ENCODE measurements at places on chromosomes 13 and 19.
A peak's percentile ranks its signal among the peaks of the same experiment; 100 is the strongest.

- DNase-seq, result no peak
Observed at GRCh38 chr13:112448621-112449544, 72.7 kb downstream of the SPACA7 start.

DNA sequence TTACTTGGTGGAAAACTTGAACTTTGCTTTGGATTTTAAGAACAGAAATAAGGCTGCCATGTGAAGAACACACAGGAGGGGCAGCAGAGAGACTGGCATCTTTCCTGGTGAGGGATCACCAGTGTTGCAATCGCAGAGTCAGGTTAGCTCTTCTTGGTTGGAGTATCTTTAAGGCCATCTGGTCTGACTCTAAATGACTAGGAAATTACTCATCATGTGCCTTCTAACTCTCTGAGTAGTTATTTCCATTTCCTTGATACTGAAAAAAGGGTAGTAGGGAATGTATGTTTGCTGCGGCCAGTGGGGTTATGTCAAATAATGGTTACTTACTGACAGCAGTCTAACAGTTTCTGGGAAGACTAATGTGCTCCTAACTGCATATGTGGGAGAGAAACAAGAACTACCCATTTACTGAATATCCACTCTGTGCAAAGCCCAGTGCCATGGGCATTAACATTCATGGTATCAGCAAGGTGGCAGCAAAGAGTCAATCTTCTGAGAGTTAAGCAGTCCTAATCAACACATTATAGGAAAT, 122.1 kb downstream of the COG6 start:
- DNase-seq, result no peak

GRCh38 chr13:59607780-59608233, 555.9 kb downstream of the DIAPH3 start:
- DNase-seq, result no peak

DNA sequence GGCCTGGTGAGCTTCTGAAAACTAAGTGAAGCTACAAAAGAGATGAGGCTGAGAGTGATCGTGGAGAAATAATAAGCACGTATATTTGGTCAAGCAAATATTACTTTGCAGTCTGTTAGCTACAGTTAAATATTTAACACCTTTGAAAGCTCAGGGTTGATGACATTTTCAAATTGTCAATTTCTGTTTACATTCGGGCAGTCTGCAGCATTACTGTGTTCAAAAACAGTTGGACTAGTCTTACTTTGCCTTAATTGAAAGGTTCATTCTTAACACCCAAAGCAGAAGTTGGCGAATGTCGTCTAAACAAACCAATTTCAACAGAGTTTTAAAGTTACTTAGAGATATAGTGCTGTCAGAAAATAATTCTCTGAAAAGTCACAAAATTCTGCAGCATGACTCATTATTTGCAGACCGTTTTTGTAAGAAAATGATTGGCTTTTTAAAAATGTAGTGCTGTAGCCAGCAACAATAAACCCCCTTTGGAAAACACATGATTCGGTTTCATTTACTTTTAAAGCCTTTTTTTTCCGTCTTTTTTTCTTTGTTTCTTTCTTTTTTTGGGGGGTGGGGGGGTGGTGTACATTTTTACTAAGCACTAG, 549.0 kb downstream of the GPC6 start:
- no peak for DNase-seq

GRCh38 chr13:44680746-44681355, 104.7 kb upstream of the TSC22D1 start:
- no peak for DNase-seq

DNA sequence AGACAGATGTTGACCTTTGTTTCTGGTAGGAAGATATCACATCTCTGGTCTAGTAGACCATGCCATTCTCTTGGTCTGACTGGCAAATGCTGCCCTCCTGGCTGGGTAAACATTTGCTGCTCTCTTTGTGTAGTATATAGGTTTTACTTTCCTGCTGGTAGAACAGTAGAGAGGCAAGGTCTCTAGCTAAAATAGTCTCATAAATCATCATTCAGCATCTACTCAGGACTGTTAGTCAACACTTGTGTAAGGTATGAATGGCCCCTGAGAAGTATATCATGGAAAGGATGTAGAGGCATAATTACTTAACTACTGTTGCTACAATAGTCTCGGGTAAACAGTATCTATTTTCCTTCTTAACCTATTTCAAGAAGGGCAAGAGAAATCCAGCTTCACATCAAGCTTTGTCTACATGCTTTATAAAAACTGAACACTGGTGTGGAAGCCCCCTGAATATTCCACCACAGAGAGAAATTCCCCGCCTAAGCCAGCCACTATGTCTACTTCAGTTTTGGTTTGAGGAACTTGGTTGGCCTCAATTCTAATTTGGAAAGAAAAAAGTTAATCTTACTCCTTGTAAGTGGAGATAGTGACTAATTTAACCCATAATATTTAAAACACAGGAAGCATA, 18.4 kb upstream of the MYCBP2 start:
- DNase-seq, result no peak

DNA sequence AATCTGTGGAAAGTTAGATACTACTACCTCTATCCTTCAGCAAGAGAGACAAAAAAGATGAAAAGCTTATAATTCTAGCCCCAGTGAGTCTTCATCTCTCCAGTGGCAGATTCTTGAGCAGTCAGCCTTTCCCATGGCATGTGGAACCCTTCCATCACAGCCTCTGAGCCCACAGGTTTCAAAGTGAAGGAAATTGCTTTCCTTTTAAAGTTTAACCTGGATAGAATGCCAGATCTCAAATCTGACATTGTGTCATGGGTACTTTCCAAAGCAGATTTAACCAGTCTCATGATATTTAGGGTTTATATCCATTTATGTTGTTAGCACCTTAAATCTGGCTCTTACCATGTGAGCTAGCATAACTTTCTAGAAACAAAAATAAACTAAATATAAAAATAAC, 39.3 kb downstream of the POLR1D start:
- DNase-seq, result no peak

- no peak for DNase-seq
Observed at GRCh38 chr13:65499256-65499655, 1730.9 kb downstream of the PCDH9 start.

DNA sequence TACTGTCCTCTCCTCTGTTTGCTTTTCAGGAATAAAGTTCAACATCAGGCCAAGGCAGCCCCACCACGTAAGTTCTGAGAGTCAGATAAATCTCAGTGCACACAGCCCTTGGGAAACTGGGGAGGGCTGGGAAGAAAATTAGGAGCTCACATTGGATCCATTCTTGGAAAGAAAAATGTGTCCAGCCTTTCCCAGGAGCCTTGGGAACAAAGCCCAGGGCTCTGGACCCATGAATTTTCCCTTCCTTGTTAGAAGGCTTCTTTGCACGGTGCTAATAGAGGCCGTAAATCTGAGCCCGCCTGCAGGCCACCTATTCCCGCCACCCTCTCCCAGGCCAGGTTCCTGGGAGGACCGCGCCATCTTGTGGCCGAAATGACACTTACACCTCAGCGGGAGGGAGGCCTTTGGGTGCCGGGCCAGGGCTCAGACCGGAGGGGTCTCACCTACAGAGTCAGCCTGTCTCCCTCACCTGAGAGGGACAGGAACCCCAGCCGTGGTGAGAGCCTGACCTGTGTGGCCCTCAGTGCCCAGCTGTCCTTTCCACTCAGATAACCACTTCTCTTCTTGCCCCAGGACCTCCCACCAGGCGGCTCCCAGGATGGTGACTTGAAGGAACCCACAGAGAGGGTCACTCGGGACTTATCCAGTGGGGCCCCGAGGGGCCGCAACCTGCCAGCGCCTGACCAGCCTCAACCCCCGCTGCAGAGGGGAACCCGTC, 25.1 kb upstream of the KCTD15 start:
- peak; percentile 20 for DNase-seq

- no peak for DNase-seq
Observed at GRCh38 chr13:90846936-90847335, 500.6 kb upstream of the MIR17HG start.

GRCh38 chr13:75699062-75699461, 62.9 kb downstream of the LMO7 start:
- DNase-seq, result no peak

- no peak for DNase-seq
Observed at GRCh38 chr13:112664501-112665203, 25.2 kb upstream of the ATP11A start.

GRCh38 chr13:29707876-29708543, 112.5 kb upstream of the SLC7A1 start:
- no peak for DNase-seq

DNA sequence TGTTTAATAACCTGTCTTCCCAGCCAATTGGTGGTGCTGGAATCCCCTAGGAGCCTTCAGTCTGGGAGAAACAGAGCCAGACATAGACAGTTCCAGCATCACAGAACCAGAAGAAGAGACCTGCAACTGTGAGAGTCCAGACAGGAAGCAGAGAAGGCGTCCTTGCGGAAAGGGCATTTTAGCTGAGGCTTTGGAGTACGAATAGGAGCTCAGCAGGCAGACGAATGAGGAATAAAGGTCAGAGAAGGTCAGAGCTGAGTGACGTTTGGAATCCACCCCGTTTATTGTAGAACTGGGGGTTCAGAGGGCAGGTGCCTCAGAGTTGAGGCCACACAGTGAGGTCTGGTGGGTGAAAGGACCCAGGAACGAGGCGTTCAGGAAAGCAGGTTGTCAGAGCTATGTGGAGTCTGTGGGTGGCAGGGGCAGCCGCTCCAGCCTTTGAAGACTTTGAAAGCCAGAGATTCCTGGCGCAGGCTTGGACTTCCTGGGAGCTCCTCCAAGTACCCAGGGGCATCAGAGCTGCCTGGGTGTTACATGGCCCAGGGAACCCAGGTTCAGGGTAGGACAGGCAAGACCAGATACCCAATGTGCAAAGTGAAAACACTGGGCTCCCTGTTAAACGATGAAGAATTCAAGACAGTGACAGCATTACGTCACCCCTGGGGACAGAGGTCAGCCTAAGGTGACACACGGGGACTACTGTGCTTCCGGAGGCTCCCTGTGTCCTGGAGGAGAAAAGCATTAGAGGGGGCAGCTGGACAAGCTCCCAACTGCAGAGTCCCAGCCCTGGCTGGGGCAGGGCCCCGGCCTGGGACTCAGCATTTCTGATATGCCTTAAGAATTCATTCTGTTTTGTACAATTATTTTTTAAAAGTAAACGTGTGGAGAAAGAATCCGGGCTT, 5.5 kb downstream of the ARRDC2 start:
- no peak for DNase-seq

DNA sequence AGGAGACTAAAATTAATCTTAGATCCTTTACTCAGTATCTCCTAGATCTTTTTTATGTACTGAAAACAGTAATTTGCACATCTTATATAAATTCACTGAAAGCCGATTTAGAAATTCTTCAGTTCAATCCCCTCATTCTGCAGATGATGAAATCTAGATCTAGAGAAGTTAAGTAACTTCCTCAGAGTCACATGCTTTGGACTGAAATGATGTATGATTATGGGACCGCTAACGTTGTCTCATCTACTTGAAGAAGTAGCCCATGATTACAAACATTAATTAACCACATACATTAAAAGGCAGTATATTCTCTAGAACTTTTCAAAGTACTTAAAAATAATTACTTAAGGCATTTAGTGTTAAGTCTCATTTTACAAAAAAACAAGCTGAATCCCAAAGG, 37.8 kb downstream of the ELF1 start:
- no peak for DNase-seq

- DNase-seq, result no peak
Observed at GRCh38 chr19:28638445-28638844, 574.5 kb downstream of the UQCRFS1 start.

- no peak for DNase-seq
Observed at GRCh38 chr19:19423322-19423721, 17.8 kb downstream of the GATAD2A start.

DNA sequence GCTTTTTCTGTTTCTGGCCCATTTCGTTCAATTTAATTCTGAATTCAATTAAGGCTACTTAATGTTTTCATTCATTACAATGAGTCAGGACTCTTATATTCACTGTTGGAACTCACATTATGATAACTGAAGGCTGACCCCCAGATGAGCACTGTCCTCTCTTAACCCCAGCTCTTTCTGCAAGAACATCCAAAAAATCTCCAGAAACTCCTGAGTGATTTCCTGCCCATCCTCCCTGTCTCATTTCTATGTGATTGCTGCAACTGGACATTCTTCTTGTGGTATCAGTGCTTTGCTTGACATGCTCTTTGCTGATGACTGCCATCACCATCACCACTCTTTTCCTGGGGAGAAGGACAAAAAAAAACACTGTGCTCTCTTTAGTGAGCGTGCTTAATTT, 240.3 kb downstream of the SPRY2 start:
- no peak for DNase-seq

DNA sequence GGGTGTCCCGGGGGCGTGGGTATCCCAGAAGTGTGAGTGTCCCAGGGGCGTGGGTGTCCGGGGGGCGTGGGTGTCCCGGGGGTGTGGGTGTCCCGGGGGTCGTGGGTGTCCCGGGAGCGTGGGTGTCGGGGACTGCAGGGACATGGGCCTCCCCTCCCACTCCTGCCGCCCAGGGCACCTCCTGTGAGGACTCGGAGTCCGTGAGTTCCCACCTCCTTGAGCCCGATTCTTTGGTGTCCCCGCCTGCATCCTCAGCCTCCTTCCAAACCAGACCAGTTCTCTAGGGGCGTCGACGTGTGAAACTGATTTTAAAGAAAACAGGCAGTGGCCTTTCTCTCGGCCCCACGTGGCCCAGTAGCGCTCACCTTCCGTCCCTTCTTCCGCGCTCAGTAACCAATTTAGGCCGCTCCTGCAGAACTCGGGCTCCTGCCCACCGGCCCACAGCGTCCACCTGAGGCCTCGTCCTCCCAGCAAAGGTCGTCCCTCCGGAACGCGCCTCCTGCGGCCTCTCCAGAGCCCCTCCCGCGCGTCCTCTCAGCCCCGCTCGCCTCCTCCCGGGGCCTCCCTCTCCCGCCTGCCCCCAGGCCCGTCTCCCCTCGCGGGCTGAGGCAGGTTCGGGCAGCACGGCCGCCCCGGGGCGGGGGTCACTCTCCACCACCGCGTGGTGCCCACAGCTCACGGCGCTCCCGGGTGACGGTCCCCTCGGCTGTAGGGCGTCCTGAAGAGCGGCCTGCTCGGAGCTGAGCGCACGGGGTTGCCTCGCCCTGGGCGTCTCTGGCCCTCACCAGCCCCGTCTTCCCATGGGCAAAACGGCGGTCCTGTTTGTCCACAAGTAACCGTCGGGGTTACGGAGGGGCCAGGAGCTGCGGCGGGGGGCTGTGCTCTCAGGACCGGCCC, 3.8 kb downstream of the F7 start:
- no peak for DNase-seq

DNA sequence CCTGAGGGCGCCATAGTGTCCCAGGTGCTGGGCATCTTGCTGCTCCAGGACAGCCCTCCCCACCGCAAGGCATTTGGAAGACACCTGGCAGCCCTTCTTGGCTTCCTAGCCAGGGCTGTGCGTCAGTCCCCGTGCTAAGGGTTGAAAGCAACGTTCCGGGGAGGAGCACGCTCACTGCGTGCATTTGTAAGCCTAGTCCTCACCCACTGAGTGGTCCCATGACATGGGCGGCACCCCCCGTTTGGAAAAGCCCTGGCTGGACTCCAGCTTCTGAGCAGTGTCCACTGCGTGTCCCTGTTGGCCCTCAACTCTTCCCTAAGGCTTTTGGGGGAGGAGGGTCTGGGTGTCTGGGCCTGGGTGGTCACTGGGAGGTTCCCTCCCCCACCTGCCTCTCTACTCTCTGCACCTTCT, 76.3 kb upstream of the GPR183 start:
- DNase-seq, result no peak

All from activated naive CD4-positive, alpha-beta T cell (primary cell).